ENCODE measurements at places on chromosomes 1 and 21.

DNA sequence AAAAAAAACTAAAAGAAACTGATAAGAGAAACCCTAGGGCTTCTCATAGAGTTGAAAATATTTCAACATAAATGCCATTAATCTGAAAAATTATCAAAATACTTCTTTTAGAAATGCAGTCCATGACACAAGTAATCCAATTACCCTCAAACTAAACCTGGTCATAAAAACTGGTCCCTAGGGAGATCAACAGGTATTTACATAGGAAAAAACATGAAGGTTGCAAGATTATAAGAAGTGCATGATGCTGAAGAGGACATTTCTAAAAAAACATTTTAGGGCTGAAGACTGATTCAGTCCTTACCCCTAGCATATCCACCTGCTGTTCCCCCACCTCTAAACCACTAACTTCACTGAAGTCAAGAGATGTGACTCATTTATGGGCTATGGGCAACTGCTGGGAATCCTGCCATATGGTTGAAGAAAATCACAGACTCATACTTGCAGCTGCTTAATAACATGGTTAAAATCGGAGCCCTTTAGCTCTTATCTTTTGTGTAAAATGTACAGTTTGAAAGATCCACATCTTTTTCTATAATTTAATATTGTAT is 131.0 kb upstream of the RUNX1 start:
- peak; percentile 56 for DNase-seq

DNA sequence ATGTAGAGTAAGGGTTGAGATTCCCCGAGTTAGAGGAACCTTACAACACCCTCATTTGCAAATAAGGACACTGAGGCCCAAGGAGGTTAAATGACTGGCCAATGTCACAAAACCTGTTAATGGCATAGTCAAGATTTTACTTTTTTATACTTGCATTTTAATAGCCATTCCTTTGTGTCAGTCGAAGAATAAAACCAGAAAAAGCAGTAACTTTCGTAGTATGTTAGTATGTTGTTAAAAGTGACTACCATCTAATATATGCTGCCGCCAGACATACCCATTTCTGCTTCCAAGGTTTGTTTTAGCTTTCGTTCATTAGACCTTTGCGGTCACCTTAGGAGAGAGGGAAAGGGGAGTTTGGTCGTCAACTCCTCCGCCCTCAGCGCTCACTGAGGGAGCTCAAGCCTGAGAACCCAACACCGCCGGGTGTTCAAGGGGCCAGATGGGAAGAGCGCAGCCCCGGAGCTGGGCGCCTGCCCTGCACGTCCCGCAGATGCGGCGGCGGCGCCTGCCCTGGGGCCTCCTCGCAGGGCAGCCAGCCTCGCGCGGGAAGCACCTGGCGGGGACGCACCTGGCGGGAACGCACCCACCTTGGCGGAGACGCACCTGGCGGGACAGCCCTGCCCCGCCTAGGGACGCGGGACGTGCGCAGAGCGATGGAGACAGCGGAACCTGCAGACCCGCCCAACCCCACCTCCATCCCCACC is 466 bp downstream of the VPS26C start:
- peak; percentile 94 for DNase-seq

DNA sequence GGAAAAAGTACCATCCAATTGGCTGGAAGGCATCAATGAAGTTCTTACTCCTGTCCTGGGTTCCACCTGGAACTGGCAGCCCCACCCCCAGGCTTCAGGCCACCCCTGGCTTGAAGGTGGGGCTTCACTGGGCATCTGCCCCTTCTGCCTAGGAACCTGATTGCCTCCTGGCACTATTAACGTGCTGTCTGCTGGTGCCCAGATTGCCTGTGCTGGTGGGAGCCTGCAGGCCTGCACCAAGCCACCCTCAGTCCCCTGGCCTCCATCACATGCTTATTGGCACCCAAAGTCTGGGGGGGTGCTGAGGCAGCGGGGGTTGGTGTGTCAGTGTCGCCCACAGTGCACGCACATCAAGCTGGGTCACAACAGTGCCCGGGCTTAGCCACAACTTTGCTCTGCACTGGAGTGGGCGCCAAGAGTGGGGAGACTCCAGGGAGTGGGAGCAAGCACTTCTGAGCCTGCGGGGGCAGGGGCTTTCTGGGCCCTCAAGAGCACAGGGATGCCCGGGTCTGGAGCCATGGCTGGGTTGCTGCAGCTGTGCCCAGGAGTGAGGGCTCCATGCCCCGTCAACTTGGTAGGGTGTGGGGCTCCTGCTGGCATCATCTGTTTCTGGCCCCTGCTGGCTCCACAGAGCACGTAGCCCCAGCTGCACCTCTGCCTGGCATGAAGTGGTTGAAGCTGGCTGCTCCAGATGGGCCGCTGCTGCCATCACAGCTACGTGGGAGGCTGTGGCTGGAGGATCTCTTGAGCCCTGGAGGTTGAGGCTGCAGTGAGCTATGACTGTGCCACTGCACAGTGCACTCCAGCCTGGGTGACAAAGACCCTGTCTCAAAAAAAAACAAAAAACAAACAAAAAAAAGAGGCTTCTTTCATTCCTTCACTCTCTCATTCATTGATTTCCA is 4.1 kb upstream of the LSM10 start:
- no peak for DNase-seq

GRCh38 chr1:197696372-197696771 is 78.9 kb downstream of the DENND1B start:
- DNase-seq = no peak
